ENCODE measurements at places on chromosomes 16 and 17.

- no peak for DNase-seq
These were observed 88.6 kb upstream of the NKD1 start for GRCh38 chr16:50459496-50460080.

DNA sequence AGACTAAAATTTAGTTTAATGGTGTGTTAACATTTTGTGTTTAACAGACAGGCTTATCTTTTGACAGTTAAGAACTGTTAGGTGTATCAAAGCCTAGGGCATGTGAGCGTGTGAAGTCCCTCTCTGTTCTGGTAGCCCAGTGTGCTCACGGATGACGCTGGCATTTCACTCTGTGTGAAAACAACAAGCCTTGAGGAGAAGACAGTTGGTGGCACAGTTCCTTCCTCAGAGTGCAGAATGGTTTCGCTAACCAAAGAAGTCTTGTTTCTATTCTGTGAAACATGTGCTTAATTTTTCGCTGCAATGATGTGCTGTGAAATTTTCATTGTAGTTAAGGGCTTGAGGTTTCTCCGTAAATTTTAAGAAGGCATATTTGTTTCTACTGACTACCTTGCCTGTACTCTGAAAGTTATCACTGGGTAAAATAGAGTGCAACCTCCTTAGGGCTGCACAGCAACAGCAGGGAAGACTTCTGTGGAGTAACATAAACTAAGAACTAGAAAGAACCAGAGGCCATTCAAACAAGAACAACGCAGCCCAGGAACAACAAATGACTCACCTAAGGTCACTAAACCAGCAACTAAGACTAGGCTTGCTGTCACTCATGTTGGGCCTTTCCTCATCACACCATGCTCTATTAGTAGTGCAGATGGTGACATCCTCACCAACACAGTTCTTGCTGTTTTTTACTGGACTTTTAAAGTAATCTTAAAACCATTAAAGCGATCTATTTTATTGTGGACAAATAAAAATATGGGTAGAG, 33.4 kb downstream of the BRD7 start:
- DNase-seq: no peak

DNA sequence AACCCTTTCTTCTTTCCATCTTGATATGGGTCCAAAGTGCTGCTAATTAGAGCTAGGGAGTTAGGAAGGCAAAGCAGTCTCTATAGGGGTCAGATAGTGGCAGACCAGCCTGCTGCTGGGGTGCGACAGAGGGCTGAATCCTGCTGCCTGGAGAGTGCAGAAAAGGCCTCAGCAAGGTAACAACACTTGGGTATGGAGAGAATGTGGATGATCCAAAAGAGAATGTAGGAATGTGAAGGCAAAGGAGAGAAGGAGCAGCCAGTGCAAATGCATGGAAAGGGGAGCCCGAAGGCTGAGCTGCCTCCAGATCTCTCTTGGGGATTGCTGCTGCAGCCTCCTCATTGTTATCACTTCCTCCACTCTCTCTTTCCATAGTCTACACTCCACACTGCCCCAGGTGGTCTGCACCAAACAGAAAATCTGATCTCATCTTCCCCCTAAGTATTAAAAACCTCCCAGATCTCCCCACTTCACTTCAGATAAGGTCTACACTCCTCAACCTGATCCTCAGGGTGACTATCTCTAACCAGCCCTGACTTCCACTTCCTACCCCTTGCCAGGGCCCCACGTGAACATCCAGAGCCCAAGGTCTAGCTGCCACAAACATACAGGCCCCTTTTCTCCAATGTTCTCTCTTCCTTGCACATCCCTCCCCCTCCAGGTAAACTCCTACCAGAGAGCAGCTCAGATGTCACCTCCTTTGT, 28.8 kb downstream of the TOM1L2 start:
- DNase-seq: peak; percentile 23

- DNase-seq: peak; percentile 97
These were observed 27.8 kb downstream of the BAHCC1 start for GRCh38 chr17:81422776-81423697.

GRCh38 chr16:78786635-78787034, 687.2 kb downstream of the WWOX start:
- DNase-seq: no peak

GRCh38 chr17:80413771-80414507, 1.0 kb upstream of the ENDOV start:
- peak; percentile 51 for DNase-seq

DNA sequence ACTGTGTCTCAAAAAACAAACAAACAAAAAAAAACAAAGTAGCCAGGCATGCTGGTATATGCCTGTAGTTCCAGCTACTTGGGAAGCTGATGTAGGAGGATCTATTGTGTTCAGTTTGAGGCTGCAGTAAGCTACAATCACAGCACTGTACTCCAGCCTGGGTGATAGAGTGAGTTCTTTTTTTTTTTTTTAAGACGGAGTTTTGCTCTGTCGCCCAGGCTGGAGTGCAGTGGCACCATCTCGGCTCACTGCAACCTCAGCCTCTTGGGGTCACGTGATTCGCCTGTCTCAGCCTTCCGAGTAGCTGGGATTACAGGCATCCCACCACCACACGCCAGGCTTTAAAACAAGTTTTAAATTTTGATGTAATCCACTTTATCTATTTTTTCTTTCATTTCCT, 80.2 kb upstream of the STAC2 start:
- DNase-seq: no peak
